ENCODE measurements at places on chromosomes 4 and X.
A peak's percentile ranks its signal among the peaks of the same experiment; 100 is the strongest.

- DNase-seq, result peak; percentile 61
These were observed 134.3 kb downstream of the AMELX start for GRCh38 chrX:11427453-11428071.

GRCh38 chrX:9280831-9281230 lies 184.0 kb upstream of the TBL1X start:
- DNase-seq, result no peak

DNA sequence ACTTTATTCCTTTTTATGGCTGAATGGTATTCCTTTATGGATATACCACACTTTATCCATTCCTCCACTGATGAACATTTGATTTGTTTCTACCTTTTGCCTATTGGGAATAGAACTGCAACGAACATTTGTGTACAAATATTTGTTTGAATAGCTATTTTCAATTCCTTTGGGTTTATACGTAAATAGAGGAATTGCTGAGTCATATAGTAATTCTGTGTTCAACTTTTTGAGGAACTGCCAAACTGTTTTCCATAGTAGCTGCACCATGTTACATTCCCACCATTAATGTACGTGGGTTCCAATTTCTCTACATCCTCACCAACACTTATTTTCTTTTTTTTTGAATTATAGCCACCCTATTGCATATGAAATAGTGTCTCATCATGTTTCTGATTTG lies 156.5 kb upstream of the ATP6AP2 start:
- no peak for DNase-seq

GRCh38 chr4:825971-826330 lies at the start of gene CPLX1:
Gene CPLX1, minus strand, starts transcription at chr4:826129. Its CDS starts 1,607 bp downstream, at chr4:824522.
- DNase-seq, result no peak

DNA sequence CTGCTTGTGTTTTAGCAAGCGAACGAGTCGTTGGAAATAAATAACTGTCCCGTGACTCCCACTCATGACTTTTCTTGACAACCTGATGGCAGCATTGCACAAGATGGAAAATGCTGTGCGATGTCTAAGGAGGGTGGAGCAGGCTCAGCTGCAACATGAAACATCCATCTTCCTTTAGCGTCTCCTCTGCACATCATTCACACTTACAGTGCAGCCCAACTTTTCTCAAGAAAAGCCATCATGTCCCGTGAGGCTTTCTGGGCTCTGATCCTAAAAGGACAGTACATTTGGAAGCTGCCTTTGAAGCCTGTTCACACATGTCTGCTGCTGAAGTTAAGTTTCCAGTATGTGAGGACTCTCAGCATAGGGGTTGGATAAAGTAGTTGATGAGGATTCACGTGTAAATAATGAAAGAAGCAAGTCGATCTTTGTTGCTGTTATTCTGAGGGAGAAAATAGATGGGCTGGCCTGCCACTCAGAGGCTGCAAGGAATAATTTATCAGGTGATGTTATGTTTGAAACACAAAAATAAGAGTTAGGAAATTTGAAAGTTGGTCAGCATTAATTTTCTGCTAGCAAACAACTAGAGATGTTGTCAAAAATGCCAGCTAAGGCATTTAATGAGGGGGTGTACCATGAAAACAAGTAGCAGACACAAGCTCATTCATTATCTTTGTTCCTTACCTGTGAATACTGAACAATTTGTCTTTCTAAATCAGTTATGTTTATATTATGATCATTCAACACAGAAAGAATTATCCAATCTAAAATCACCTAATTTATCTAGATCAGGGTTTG lies 328.7 kb upstream of the ZFP42 start:
- DNase-seq, result no peak

DNA sequence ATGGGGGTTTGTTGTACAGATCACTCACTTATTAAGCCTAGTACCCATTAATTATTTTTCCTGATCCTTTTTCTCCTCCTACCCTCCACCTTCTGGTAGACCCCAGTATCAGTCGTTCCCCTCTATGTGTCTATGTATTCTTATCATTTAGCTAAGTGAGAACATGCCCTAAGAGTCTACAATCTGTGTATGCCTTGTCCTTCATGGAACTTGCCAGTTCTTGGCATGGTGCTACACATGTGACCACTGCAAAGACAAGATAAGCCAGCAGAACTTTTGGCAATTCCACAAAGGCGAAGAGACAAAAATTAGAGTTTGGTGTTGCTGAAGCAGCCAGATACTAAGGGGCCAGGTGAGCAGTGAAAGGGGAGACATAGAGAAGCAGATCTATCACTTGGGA lies 101.3 kb downstream of the CORIN start:
- DNase-seq, result no peak

- DNase-seq, result no peak
These were observed 199.2 kb downstream of the SHROOM3 start for GRCh38 chr4:76634220-76634619.

DNA sequence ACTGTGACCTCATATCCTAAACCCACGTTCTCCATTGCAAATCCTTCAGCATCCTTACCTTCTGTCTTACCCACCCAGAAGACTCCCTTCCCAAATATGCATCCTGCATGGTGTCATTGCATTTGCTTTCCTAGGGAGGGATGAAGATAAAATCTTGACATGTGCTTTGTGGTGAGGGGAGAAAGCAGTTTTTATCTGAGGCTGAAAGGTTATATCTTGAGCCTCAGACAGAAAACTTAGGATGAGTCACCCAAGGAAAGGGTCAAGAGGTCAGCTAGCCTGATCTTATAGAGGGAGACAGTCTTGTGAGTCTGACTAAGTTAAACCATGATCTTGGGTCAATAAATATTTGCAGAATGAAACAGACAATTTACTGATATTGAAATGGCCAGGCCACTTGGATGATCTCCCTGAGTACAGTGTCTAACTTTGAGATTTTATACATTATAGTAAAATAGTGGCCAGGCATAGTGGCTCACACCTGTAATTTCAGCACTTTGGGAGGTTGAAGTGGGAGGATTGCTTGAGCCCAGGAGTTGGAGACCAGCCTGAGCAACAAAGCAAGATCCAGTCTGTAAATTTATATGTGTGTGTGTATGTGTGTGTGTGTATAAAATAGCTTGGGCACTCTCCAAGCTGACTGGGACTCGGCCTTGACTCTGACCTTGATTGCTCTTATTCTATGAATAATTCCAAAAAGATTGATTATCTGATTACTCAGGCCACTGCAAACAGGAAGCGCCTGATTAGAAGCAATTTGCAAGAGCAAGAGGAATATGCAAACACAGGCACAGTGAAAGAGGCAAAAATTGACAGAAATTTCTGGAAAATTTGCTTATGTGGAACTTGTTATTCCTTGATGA lies 15.4 kb upstream of the FAM9C start:
- no peak for DNase-seq

DNA sequence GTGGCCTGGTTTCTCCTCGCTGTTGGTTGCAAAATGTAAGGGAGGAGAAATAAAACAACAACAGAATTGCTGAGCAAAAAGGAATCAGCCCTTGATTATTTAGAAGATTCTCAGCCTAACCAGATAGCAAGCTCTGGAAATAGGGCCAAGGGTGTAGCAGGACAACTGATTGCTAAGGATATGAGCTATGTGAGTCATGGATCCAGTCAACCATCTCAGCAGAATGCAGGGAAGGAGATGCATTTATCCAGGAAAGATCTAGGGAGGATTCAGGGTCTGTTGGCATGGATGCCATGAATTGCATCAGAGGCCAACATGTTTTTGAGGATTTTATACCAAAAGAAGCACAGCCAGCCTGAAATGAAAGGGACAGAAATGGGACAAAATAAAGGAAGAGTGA lies 2.2 kb upstream of the XAGE3 start:
- no peak for DNase-seq

DNA sequence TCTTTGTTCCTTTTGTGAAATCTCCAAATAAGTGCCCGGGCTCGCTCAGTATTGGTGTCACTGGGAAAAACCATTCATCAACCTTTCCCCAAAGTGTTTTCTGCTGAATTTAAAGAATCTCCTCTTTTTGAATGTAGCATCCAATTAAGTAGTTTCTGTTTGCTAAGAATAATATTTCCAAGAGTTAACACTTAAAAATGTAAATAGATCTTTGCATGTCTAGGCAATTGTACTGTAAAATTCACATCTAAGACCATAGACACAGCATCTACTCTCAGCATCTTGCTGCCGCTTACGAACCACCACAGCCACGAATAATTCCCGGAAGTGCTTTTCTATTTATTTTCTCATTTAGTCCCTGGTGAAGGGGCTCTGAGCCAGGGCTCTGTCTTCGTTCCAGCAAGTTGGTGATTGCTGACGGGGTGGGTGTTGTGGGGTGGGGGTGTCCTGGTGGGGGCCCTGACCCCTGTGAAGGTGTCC lies 1.4 kb downstream of the NSG1 start:
- DNase-seq, result no peak

GRCh38 chr4:153348006-153348405 lies 3.5 kb downstream of the MND1 start:
- no peak for DNase-seq

GRCh38 chrX:118392716-118393115 lies 46.8 kb downstream of the WDR44 start:
- no peak for DNase-seq

GRCh38 chrX:74521961-74522751 lies 92.3 kb downstream of the RLIM start:
- no peak for DNase-seq

- no peak for DNase-seq
These were observed 76.5 kb upstream of the TEX13A start for GRCh38 chrX:105297041-105297440.
